ENCODE measurements at places on chromosomes 2 and 18. TPM values are rescaled to one million over a fixed set of nuclear protein-coding genes. Genes with fewer than 3 reads are reported as not detected.

SLC14A1 gene
- 5.6 TPM for total RNA-seq

GRCh38 chr2:202044777-202045176, 11.1 kb downstream of the FZD7 start:
- no peak for DNase-seq

DNA sequence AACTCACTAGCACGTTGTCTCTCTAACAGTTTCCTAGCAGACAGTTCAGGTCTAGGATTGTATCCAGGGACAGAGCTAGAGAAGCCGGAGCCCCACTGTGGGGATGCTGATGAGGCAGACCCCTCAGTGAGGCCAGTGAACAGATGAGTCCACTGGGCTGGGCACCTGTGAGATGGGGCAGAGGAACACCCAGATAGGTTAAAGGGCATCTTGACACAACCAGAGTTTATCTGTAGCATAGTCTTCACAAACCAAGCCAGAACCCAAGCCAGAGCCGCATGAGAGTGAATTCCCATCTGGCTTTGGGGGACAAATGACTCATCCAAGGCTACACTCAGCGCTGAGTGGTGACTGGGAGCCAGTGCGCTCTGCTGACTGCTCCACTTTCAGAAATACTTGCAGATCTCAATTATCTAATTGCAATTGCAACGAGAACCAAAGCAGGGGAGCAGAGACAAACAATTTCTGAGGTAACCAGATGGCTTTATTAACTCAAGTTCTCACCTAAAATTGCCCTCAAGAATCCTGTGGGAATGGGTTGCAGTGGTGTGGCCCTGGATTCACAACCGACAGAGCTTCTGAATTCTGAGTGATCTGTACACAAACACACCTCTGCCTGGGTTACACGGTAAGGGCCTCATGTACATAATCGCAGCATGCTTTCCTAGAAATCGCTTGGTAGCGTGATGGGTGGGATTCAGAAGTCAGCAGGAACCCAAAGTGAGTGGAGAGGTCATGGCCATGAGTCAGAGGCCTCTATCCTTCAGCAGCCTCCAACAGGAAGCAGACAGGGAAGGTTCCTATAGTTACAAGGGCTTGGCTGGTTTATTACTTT, 48.7 kb upstream of the MSH2 start:
- peak; percentile 12 for DNase-seq

GPR75 gene
- total RNA-seq = 2.4 TPM

- no peak for DNase-seq
These were observed 17.0 kb upstream of the TCF7L1 start for GRCh38 chr2:85116207-85116606.

HOXD4 gene
- total RNA-seq = not detected

TDRD15 gene
- not detected for total RNA-seq

RAPGEF4 gene
- 1.3 TPM for total RNA-seq

CABLES1 gene
- total RNA-seq = 7.4 TPM

SRD5A2 gene
- not detected for total RNA-seq

KIAA2012 gene
- total RNA-seq = not detected

IL1A gene
- 0.90 TPM for total RNA-seq

GRCh38 chr2:182715121-182715891, 751 bp upstream of the DNAJC10 start:
- peak; percentile 70 for DNase-seq

All from fibroblast of the aortic adventitia (primary cell).